ENCODE measurements at places on chromosomes 7 and 10.

- peak; percentile 48 for DNase-seq
Observed at GRCh38 chr7:100493476-100494264, 9.9 kb downstream of the NYAP1 start.

- DNase-seq = no peak
Observed at GRCh38 chr10:93096901-93097300, 23.2 kb downstream of the CYP26A1 start.

DNA sequence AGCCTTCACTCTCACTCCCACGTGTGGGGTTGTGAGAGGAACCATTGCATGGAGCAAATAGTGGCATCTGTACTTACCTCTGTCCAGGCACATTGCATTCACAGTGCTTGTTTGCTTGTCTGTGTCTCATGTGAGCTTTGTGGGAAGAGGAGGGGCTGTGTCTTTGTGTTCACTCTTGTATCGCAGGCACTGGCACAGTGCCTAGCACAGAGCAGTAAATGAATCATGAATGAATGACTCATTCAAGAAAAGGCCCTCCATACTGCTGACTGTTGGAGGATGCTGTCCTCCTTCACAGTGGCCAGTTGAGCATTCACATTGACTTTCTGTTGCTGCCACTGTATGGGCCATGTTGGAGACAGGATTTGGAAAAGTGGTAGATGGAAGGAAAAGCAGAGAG lies 125.3 kb downstream of the SORCS3 start:
- DNase-seq = no peak

- DNase-seq = no peak
Observed at GRCh38 chr10:131312478-131312836, 936 bp upstream of the TCERG1L start.

DNA sequence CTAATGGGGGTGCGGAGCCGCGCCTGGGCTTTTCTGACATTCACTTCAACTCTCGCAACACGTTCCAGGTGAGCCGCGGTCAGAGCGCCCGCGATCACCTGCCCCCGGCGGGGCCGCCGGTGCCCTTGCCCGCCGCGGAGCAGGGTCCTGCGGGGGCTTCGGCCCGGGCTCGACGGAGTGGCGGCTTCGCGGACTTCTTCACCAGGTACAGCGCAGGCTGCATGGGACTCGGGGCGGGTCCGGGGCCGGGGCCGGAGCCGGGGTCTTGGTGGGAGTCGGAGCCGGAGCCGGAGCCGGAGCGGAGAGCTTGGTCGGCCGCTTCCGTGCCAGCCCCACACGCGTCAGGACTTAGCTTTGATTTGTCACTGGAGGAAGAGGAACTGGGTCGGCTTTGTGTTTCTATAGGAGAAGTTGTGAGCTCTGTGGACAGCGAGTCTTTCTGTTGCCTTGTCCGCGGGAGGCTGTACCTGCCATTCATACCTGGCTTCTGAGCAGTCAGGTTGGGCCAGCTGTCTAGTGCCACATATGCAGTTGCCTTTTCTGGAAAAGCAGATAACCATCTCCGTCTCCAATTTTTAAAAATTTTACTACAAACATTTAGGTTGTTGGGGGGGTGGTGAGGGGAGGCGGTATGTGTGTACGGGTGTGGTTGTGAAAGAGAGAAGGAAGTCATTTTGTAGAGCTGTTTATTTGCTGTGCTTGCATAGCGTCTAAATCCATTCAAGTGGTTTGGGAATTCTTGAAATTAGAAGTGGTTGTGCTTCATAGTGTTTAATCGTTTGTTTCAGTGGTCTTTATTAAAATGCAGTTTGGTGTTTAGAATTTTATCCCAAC lies 1.3 kb downstream of the TBC1D12 start:
- no peak for DNase-seq

GRCh38 chr7:132738254-132738653 lies 162.0 kb upstream of the PLXNA4 start:
- no peak for DNase-seq

DNA sequence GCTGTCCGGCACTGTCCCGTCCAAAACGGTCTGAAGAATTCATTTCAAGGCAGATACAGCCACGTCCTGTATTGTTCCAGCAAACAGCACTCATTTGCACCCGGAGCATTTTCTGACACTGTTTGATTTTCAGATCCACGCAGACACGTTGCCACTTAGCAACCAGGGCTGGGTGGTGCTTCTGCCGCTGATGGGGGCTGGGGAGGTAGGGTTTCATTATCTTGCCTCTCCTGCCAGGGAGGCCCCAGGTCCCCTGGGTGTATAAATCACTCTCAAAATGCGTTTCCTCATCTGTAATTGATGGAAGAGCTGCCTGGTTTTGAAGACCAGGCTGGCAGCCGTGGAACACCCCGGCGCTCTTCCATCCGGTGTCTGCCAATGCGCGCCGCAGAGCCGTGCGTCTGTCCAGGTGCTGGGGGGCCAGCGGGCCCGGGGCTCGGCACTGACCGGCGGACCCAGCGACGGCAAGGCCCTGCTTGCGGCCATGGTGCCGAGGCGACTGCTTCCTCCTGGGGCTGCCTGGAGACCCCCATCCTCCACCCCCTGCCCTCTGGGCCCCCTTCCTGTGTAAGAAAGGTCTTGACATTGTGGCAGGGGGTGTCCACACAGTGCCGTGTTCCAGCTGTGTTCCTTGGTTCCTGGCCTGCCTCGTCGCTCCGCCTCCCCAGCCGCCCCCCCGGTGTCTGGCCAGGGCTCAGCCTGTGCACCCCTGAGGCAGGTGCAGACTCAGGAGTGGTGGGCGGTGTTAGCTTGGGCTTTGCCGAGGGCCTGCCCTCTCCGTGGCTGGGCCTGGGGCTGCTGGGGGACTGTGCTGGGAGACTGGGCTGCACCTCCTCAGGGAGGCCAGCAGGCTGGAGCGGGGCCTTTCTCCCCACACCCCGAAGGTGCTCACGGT lies 16.6 kb downstream of the ADGRA1 start:
- DNase-seq = no peak
